Stimulated activated CD8-positive, alpha-beta memory T cell treated with anti-CD3 and anti-CD28 coated beads, Interleukin-15, amount 100 ng/mL, for 1 hour (primary cell): ENCODE measurements at places on chromosomes 5 and 9.

DNA sequence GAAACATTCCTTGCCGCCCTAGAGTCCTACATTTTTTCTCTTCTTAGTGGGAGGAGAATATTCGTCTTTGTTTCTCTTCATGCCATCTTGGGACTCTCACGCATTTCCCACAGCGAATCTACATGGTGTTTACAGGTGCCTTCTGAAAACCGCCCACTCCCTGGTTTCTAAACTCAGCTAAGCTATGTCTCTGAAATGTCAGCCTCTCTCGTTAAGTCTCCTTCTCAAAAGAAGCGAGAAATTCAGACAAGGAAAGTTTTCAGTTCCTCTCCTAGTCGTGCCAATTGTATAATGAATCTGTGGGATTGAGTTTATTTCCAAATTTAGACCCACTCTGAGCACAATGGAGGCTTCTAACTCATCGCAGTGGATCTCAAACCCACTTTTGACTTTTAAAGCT, 186.8 kb upstream of the NFIB start:
- DNase-seq, result no peak

DNA sequence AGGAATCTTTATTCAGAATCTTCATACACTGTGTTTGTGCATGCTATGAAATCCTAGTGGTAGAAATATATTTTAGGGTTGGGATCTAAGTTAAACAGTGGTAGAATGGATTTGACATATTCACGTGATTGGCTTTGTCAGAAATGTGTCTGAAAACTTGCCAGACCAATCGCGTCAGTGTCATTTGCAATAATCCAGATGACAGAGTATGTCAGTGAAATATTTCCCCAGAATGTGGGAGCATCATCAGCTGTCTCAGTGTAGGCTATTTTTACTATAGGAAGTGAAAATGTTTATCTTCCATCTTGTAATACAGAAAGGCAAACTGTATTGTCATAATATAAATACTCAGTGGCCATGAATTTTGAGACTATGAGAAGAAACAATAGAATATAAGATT, 220.6 kb upstream of the EDIL3 start:
- no peak for DNase-seq

DNA sequence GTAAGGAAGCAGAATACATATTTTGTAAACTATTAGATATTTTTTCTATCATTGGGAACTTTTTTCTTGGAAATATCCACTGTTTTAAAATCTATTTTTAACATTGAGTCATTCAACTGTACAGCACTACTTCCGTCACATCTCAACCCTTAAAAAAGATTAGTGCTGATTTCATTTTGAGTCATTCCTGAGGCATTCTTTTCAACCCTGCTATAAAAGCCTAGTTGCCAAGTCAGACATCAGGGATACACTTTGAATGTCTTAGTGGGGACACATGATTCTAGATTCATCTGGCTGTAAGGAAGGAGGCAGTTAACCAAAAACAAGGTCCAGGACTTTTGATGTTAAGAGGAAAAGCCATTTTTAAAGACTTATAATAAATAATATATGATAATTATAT, 160.9 kb downstream of the GIN1 start:
- no peak for DNase-seq

GRCh38 chr5:141003031-141003430, 36.8 kb downstream of the PCDHAC2 start:
- no peak for DNase-seq

DNA sequence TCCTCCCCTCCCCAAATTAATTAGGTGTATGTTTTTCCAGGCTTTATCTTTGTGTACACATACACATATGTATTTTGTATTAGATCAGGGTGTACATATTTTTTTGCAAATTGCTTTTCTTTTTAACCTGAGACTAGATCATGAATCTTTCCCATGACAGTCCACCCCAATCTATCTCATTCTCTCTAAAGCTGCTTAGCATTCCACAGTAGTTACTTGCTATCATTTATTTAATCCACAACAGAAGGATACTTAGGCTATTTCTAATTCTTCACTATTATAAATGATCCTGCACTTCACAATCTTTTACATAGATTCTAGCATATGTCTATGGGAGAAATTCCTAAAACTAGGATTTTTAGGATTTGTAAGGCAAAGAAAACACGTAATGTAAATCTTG, 43.9 kb downstream of the SH3RF2 start:
- DNase-seq, result no peak

- DNase-seq, result no peak
These were observed 191.8 kb upstream of the SMC2 start for GRCh38 chr9:103902263-103902662.

GRCh38 chr9:84583866-84584265, 85.7 kb upstream of the NTRK2 start:
- DNase-seq, result no peak

DNA sequence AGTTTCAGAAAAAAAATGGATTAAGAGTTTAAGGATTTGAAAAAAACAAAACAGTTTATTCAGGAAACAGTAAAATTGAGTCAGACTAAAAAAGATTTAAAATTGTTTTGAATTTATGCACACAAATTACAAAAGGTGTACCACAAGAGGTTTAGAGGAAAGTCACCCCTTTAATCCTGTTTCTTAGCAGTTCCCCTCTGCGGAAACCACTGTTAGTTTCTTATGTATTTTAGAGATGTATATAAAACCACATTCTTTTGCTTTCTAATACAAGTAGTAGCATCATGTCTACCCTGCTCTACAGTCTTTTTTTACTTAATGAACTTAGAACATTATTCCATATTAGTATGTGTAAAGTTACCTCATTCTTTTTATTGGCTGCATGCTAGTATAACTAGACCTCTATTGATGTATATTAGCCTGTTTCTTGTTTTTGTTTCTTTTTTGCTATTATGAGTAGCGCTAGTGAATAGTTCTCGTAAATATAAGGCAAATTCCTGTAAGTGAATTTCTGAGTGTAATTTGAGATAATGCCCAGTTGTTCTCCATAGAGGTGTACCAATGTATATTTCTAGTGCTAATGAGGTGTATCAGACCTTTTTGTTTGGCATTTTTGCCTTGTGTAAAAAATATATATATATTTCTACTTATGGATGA, 20.0 kb downstream of the GPBP1 start:
- no peak for DNase-seq

DNA sequence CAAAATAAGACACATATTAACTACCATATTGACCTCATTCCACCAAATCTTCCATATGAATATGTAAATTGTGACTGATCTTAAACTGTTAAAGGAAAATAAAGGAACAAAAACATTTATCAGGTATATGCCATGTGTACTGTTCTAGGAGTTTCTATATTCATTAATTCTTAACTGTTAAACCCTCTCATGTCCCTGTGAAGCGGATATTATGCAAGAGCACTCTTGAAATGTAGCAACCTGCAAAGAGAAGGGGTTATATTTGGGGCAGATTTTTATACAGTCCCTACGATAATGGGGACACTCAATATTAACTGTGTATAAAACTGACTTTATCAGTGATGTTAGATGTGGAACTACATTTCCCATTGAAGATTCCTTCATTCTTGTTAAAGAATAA, 184.9 kb upstream of the OR13F1 start:
- no peak for DNase-seq

- DNase-seq, result no peak
These were observed 7.5 kb downstream of the PFDN1 start for GRCh38 chr5:140295414-140295813.

DNA sequence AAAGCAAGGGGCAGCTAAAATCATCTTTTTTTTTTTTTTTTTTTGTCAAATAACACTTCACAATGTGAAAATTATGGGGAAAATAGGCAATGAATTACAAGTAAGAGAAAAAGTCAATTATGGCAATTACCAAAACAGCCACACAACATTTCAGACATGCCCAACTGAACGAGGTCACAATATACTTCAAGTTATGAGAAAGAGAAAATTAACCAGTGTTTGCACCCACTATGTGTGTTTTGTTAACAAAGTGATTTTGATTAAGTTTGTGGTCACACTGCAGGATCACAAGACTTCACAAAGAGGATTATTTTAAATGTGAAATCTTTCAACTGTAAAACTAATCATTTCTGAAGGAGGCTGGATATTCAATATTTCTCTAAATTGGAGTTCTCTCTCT, 1032.8 kb upstream of the DMAC1 start:
- no peak for DNase-seq

DNA sequence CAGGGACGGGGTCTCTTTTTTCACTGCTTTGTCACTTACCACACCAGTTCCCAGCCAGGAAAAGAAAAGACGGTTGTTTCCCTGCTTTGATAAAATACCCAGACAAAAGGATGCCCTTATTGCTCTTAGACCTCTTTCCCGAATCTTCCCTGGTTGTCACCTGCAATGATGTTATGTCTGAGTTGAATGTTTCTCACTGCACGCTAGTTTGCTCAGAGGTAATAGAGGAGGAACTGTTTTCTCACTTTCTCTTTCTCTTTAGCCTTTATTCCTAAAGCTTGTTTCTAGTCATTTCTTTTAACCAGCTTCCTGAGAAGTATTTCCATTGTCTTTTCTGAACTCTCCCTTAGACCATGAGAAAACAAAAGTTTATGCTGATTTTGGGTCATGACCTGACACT, 32.9 kb downstream of the ACER2 start:
- no peak for DNase-seq

DNA sequence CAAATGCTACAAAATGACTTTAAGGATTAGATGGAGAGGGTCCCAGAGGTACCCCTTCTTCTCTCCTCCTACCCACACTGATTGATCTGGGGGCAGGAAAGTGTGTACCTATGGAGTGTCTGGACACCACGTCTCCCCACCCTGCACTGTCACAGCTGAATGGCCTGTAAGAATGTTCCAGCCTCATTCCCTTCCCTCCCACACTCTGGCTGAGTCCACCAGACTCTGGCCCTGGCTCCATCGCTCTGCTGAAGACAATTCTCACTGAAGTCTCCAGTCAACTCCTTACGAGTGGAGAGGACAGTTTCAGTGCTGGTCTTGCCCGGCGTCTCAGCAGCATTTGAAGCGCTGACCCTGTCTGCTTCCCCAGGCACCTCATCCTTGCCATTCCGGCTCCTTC, 105.8 kb downstream of the TTLL11 start:
- no peak for DNase-seq

- no peak for DNase-seq
These were observed 6.3 kb downstream of the TTC16 start for GRCh38 chr9:127722055-127722745.

DNA sequence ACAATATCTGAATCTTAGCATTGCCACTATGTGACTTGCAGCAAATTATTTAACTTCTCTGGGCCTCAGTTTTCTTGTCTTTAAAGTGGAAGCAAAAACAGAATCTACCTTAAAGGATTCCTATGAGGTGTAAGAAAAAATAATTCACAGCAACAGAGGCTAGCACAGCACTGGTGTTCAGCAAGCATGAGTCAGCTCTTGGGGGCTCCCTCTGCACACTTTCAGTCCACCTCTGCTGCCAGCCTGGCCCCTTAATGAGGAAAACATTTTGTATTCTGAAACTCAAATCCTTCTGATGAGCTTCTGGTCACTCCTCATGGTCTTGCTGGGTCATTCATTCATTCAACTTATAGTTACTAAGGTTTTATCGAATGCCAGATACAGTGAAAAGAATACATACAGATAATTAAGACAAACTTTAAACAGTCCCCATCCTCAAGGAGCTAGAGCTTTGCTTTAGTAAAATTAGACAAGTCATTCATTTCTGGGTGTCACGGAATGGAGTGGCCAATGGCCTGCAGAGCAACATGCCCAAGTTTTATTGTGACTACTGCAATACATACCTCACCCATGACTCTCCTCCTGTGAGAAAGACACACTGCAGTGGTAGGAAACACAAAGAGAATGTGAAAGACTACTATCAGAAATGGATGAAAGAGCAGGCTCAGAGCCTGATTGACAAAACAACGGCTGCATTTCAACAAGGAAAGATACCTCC, 26.8 kb upstream of the IQGAP2 start:
- no peak for DNase-seq

DNA sequence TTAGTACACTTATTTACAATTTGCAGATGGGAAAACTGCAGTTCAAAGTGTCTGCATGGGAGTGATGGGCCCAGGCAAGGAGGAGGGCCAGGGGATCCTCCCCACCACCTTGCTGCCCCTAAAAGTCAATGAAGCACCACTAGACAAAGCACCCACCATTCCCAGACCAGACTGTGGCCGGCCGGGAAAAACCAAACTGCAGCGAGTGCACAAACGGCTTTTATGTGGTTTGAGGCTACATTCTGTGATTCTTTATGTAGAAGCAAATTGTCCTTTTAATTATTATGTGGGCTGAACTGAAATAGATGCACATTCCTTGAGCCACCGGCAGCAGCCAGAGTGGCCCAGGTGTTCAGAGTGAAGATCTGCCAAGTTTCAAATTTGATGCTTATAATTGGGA, 585.3 kb upstream of the KLF4 start:
- DNase-seq, result no peak

- DNase-seq, result no peak
These were observed 123.6 kb upstream of the ZNF608 start for GRCh38 chr5:124870070-124870469.

GRCh38 chr5:102961671-102962070, 158.3 kb downstream of the GIN1 start:
- DNase-seq, result no peak

DNA sequence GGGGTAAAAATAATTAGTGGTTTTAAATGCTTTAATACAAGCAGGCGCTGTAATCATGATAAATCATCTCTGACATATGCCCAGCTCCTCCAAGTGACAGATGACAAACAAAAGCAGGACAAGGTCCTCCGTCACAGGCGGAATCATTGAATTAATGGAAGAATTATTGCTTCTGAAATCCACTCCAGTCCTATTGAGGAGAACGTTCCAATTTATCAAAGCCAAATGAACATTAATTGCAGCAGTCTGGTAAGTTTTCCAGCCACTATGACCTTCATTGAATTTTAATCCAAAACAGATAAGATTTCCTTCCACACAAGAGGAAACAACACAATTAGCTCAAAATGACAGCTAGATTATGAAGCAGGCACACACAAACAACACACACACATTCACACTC, 136.8 kb downstream of the ASTN2 start:
- no peak for DNase-seq

DNA sequence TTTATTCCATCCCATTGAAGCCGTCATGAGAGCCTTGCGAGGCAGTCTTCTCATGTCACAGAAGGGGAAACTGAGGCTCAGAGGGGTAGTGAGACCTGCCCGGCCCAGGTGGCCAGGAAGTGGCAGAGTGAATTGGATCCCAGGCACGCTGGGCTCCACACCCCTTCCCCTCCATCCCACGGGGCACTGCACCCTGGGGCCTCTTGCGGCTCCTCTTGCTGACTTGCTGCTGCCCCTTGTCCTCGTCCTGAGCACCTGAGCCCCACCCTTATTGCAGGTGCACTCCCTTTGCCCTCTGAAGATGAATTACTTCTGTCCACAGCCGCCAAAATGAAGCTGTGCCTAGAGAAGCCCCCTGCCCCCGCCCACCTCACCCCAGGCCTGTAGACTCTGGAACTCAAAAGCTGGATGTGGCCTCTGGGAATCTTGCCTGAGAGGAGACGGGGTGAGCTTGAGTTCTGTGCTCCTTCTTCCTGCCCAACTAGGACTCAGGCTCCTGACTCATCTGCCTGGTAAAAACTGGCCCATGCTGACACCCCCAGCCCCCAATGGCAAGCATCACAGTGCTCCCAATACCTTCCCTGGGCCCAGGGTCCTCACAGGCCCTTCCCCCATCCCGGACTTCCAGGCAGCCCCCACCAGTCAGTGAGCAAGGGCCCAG, 6.4 kb downstream of the NEURL1B start:
- no peak for DNase-seq

- DNase-seq, result no peak
These were observed 455.0 kb upstream of the ACTBL2 start for GRCh38 chr5:57937501-57938173.
